Calu3 (cell line): ENCODE measurements at places on chromosomes 2 and 18. TPM values are rescaled to one million over a fixed set of nuclear protein-coding genes. Genes with fewer than 3 reads are reported as not detected.

DNA sequence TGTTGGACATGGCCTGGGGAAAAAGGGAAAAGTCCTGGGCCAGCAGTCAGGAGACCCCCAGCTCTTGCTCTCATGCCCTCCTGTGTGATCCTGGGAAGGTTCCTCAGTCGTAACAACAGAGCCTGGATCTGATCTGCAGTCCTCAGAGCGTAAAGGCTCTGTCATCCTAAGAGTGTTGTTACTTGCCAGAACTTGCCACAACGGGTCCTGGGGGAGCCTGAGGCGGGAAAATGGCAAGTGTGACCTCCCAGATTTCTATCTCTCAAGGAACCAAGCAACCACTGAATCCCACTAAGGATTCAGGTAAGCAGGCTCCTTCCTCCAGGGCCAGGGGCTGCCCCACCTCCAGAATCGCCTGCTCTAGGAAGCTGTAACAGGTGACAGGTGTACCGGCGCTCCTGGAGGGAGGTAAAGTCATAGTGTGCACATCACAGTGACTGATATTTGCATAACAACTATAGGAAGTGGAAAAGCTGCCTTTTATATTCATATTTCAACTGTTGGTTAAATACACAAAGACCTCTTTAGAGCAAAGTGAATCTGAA is 18.4 kb downstream of the HS1BP3 start:
- no peak for DNase-seq
- peaks cover 29% of the 10 kb centered on the region for H3K4me1 ChIP-seq
- H3K4me3 ChIP-seq, result no peak overlapping the region
- peak overlapping the region; percentile 79 for H3K27ac ChIP-seq

GRCh38 chr2:4695281-4695861 is 992.0 kb downstream of the DCDC2C start:
- no peaks in the 10 kb centered on the region for H3K36me3 ChIP-seq
- no peaks in the 10 kb centered on the region for H3K4me1 ChIP-seq
- H3K4me3 ChIP-seq, result no peak overlapping the region
- H3K27me3 ChIP-seq, result no peaks in the 10 kb centered on the region

DNA sequence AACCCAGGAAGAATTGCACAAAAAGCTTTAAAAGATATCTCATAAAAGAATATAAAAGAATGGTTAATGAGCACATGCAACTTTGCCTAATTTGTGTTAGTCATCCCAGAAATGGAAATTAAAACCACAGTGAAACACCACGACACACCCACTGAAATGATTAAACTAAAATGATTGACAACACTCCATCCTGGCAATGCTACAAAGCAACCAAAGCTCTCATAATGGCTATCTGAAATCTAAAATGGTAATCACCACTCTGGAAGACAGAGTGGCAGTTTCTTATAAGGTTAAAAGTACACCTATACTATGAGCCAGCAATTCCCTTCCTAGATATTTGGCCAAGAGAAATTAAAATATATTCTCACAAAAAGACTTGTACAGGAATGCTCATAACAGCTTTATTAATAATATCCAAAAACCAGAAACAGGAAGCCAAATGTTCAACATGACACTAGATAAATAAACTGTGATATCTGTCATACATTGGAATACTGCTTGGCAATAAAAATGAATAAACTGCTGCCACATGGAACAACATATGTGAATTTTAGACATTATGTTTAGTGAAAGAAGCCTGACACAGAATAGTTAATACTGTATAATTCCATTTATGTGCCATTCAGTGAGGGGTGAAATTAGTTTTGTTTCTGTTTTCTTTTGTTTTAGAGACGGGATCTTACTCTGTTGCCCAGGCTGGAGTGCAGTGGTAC is 105.3 kb upstream of the BCL2L11 start:
- H3K27ac ChIP-seq, result no peak overlapping the region
- no peaks in the 10 kb centered on the region for H3K4me1 ChIP-seq
- no peaks in the 10 kb centered on the region for H3K36me3 ChIP-seq
- DNase-seq, result no peak
- H3K4me3 ChIP-seq, result no peak overlapping the region

DNA sequence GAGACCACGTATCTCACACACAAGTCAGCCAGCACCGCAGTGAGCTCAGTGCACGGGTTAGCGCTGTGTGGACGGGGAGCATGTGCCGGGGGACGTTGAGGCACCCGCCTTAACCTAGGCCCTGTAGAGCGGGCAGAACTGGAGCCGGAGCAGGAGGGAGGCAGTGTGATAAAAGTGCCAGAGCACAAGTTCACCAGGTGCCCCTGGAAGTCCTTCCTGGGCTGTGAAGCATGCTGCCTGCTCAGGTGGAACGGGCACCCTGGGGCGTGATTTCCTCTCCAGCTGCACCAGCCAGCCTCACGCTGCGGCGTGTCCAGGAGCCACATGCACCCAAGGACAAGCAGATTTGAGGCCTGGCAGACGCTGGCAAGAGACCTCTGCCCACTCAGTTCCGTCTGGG is 50.3 kb downstream of the ITGB1BP1 start:
- H3K4me3 ChIP-seq, result no peak overlapping the region
- DNase-seq, result no peak
- H3K4me1 ChIP-seq, result no peaks in the 10 kb centered on the region

GRCh38 chr2:15271276-15271675 is 289.9 kb downstream of the NBAS start:
- no peak overlapping the region for H3K4me3 ChIP-seq
- no peaks in the 10 kb centered on the region for H3K4me1 ChIP-seq
- peaks cover 6% of the 10 kb centered on the region for H3K36me3 ChIP-seq
- no peaks in the 10 kb centered on the region for H3K27me3 ChIP-seq

DNA sequence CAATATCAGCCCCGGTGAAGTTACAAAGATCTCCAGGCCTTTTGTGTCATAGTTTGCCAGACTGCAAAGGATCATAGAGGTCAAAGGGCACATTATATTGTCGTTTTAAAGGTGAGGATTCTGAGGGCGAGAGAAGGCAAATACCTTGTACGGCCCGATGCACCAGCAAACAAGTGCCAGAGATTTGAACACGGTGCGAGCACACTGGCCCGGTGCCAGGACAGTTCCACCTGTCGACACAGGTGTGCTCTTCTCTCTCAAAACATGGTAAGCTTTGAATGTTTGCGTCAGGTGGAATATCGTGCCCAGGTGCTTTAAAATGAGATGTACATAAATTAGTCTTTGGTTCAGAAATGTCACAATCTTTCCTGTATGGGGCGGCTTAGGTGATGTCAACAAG is 776.1 kb upstream of the ID2 start:
- DNase-seq, result no peak
- no peaks in the 10 kb centered on the region for H3K27me3 ChIP-seq
- H3K4me3 ChIP-seq, result no peak overlapping the region
- H3K4me1 ChIP-seq, result no peaks in the 10 kb centered on the region
- H3K36me3 ChIP-seq, result no peaks in the 10 kb centered on the region
- no peak overlapping the region for H3K27ac ChIP-seq

GRCh38 chr2:59296279-59296678 is 1055.2 kb upstream of the FANCL start:
- peaks cover 26% of the 10 kb centered on the region for H3K27me3 ChIP-seq
- no peaks in the 10 kb centered on the region for H3K4me1 ChIP-seq
- no peak overlapping the region for H3K4me3 ChIP-seq
- no peak overlapping the region for H3K27ac ChIP-seq
- no peaks in the 10 kb centered on the region for H3K36me3 ChIP-seq

GRCh38 chr2:27959496-27959895 is 69.0 kb downstream of the BABAM2 start:
- no peaks in the 10 kb centered on the region for H3K27me3 ChIP-seq
- no peak for DNase-seq
- peaks cover 60% of the 10 kb centered on the region for H3K4me1 ChIP-seq
- peaks cover 8% of the 10 kb centered on the region for H3K36me3 ChIP-seq

DNA sequence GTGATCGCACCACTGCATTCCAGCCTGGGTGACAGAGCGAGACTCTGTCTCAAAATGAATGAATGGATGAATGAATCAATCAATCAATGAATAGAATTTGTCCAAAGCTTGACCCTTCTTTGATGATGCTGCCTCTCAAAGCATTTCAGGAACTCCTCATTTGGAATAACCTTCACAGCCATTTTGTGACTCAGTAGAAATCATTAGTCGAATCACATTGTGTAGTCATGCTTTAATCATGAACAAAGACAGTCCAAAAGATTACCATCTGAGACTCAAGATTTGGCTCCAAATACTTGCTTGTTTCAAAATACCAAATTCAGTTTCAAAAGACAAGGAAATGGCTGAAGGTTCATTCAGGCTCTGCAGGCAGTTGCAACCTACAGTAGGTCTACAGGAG is 83.1 kb downstream of the VWA3B start:
- DNase-seq, result no peak
- H3K36me3 ChIP-seq, result no peaks in the 10 kb centered on the region
- peaks cover 91% of the 10 kb centered on the region for H3K27me3 ChIP-seq
- H3K4me3 ChIP-seq, result no peak overlapping the region

DNA sequence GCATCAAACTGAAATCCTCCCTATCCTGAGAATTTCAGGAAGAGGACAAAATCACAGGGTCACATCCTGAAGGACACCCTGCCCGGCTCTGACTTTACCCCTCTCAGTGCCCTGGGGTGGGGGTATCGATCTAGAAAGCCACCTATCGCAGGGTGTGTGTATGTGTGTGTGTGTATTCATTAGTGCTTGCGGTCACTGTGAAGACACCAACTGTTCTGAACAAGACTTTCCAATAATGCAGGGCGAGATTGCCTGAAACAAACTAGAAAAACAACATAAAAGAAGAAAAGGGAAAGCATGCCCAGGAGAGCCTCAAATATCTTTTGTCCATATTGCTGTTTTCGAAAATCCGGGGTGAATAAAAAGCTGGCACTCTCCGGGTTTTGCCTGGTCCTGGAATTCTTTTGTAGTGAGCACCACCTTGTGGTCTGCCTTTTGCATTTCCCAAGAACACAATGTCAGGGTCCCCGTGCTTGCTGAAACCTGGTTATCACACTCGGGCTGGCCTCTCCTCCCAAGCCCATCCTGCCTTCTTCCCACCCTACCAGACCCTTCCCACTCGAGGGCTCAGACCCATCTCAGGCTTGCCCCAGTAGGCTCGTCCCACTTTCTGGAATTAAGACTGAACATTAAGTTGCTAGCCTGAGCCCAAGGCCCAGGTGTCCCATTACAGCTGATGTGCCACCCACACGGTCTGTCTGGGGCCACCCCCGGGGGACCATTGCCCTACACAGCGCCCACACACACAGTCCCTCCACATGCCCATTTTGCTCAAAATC is 25.0 kb upstream of the COPS8 start:
- no peaks in the 10 kb centered on the region for H3K4me1 ChIP-seq
- no peak overlapping the region for H3K27ac ChIP-seq
- H3K27me3 ChIP-seq, result no peaks in the 10 kb centered on the region
- no peak overlapping the region for H3K4me3 ChIP-seq
- no peaks in the 10 kb centered on the region for H3K36me3 ChIP-seq

DNA sequence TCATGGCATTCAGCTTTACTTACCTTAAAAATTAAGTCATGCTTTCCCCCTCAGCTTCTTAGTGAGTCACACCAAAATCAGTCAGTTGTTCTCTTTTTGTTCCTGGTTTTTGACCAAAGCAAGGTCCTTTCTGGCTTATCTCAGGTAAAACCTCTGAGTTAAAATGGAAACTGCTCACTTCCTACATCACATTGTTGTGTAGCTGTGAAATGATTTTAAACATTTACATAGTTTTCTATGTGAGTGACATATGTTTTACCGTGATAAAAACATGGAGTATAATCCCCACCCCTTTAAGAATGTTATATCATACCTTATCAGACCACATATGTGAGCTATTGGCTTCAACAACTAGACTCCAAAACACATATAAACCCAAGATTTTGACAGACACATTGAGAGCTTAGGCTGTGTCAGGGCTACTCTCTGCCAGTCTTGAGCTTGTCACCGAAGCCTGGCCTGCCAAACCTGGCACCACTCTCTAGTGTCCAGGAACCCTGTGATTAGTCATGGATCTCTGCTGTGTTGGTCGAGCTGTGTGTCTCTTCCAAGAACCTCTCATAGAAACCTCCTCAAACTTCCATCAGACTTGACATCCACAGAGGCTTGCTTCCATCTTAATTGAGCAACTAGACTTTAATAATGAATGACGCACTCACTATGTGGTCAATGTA is 294.5 kb upstream of the FBXO11 start:
- H3K27me3 ChIP-seq, result no peaks in the 10 kb centered on the region
- no peak for DNase-seq
- H3K36me3 ChIP-seq, result no peaks in the 10 kb centered on the region
- no peak overlapping the region for H3K27ac ChIP-seq
- no peak overlapping the region for H3K4me3 ChIP-seq
- no peaks in the 10 kb centered on the region for H3K4me1 ChIP-seq

DNA sequence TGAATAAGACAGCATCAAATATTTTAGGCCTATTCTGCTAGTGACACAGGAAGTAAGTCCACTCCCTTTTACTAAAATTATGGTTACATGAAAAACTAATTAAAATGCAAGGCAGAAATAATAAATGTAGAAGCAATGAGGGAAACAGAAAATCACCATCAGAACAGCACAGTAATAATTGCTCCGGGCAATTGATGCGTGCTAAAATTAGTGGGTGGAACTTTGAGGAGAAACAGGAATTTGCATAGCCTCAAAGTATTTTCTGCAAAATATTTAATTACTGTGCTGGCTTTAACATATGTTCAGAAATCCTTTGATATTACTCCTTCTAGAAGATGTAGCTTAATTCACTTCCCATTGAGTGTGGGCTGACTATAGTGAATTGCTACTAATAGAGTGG is 654.3 kb upstream of the RAB6C start:
- H3K4me1 ChIP-seq, result no peaks in the 10 kb centered on the region
- no peak for DNase-seq
- no peak overlapping the region for H3K27ac ChIP-seq
- H3K36me3 ChIP-seq, result no peaks in the 10 kb centered on the region
- H3K27me3 ChIP-seq, result no peaks in the 10 kb centered on the region
- H3K4me3 ChIP-seq, result no peak overlapping the region

Gene IL1RL1
- total RNA-seq, result 0.22 TPM in 1 of 2 replicates, not detected in the other

Gene IL37
- total RNA-seq, result 1.9 and 2.0 TPM in 2 replicates

Gene IL1B
- 4.1 and 15.5 TPM in 2 replicates for total RNA-seq

Gene ASIC4
- 0.17 TPM in 1 of 2 replicates, not detected in the other for total RNA-seq
